ENCODE measurements at places on chromosomes 6 and 20. TPM values are rescaled to one million over a fixed set of nuclear protein-coding genes. Genes with fewer than 3 reads are reported as not detected.

DNA sequence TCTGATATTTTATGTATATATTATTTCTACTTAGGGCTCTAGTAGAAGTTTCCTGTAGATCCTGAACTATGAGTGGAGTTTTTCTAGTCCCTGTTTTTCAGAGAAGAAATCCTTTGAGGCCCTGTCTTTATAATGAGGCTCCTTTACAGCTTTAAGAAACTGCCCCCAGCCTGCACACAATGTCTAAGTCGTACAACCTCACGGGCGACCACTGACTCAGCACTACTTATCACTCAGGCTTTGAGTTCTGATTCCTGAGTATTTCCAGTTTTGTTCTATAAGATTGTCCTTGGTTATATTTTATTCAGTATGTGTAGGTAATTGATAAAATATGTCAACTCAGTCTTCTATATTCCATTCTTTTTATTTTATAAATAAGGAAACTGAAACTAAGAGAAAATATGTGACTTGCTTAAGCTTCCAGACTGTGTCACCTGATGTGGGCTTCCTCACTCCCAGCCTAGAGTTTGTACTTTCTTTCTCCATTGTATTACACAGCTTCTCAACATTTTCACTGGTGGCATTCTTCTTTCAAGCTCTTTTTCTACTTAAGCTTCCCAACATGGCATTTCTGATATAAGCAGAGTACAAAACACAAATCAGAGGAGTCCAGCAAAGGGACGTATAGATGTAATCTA, 167.0 kb downstream of the TBX18 start:
- no peaks in the 10 kb centered on the region for H3K4me1 ChIP-seq
- no peak overlapping the region for H3K27ac ChIP-seq
- H3K36me3 ChIP-seq, result no peaks in the 10 kb centered on the region
- DNase-seq, result no peak
- H3K27me3 ChIP-seq, result no peaks in the 10 kb centered on the region

DNA sequence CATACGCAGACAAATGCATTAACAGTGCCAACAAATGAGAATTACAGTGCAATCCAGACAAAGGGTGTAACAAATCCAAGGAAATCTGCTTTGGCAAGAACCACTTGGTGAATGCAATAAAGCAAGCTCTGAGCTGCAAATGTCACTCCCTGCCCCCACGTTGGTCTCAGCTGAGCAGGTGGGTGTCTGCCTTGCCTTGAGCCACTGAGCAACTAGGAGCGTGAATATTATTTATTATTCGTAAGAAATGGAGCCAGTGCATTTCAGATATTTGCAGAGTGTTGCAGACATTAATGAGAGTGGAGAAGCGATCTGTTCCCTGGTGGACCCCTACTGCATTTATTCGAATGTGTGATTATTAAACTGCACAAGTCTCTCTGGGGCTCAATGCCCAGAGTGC, 36.6 kb upstream of the F13A1 start:
- no peaks in the 10 kb centered on the region for H3K4me1 ChIP-seq
- H3K27ac ChIP-seq, result no peak overlapping the region
- no peak for DNase-seq
- no peak overlapping the region for H3K4me3 ChIP-seq
- no peaks in the 10 kb centered on the region for H3K36me3 ChIP-seq
- H3K27me3 ChIP-seq, result no peaks in the 10 kb centered on the region

DNA sequence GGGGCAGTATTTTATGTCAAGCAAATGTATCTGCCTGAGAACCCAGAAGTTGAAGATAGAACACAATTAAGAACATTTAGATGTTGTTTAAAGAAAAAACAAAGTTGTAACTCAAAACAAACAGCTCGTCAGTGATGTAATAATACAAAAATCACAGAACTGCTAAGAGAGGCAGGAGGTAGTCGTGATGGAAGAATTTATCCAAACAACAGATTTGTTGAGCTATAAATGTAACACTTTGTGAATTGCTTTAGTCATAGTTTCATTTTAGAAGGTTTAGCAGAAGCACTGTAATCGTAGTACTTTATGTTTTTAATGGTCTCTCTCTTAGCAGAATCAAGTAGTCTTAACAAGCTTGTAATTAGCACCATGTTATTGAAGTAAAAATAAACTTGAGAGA, 73.6 kb downstream of the SCAF8 start:
- peaks cover 78% of the 10 kb centered on the region for H3K36me3 ChIP-seq
- no peak overlapping the region for H3K27ac ChIP-seq
- peak; percentile 30 for DNase-seq
- no peaks in the 10 kb centered on the region for H3K4me1 ChIP-seq

DNA sequence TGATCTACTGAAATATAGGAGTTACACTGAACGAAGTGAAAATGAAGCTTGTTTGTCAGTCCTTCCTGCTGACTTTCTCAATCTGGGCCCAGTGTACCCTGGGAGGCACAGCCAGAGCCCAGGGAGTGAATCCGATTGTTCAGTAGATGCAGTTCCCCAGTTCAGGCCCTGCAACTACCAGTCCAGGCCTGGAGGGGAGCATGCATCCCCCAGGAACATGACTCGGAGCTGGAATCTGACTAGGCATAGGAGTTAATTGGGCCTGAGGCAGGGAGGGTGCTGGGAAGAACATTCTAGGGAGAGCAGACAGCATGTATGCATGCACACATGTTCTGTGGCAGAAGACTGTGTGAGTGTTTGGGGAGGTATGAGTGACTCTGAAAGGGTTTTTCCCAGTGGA, 42.1 kb downstream of the PHACTR3 start:
- H3K4me1 ChIP-seq, result no peaks in the 10 kb centered on the region
- no peak for DNase-seq
- no peak overlapping the region for H3K27ac ChIP-seq
- H3K36me3 ChIP-seq, result no peaks in the 10 kb centered on the region
- H3K4me3 ChIP-seq, result no peak overlapping the region

- DNase-seq, result no peak
- no peaks in the 10 kb centered on the region for H3K27me3 ChIP-seq
- no peak overlapping the region for H3K27ac ChIP-seq
Observed at GRCh38 chr6:50527985-50528384, 185.3 kb upstream of the TFAP2D start.

GRCh38 chr20:49272654-49273053, 5.2 kb downstream of the ZNFX1 start:
- H3K4me1 ChIP-seq, result peaks cover 21% of the 10 kb centered on the region
- H3K36me3 ChIP-seq, result peaks cover 36% of the 10 kb centered on the region
- no peak overlapping the region for H3K27ac ChIP-seq
- no peaks in the 10 kb centered on the region for H3K27me3 ChIP-seq
- DNase-seq, result no peak

- peaks cover 10% of the 10 kb centered on the region for H3K27me3 ChIP-seq
- no peak for DNase-seq
- H3K27ac ChIP-seq, result no peak overlapping the region
- no peaks in the 10 kb centered on the region for H3K36me3 ChIP-seq
Observed at GRCh38 chr6:12442455-12442854, 152.3 kb downstream of the EDN1 start.

- H3K27ac ChIP-seq, result no peak overlapping the region
- H3K27me3 ChIP-seq, result no peaks in the 10 kb centered on the region
- no peak overlapping the region for H3K4me3 ChIP-seq
- no peak for DNase-seq
Observed at GRCh38 chr20:3193806-3194616, 10.5 kb downstream of the DDRGK1 start.

GRCh38 chr6:5999688-6000608, 6.8 kb downstream of the NRN1 start:
- H3K36me3 ChIP-seq, result no peaks in the 10 kb centered on the region
- H3K4me3 ChIP-seq, result peak overlapping the region; percentile 99
- no peak for DNase-seq
- peaks cover 26% of the 10 kb centered on the region for H3K4me1 ChIP-seq
- H3K27me3 ChIP-seq, result no peaks in the 10 kb centered on the region

DNA sequence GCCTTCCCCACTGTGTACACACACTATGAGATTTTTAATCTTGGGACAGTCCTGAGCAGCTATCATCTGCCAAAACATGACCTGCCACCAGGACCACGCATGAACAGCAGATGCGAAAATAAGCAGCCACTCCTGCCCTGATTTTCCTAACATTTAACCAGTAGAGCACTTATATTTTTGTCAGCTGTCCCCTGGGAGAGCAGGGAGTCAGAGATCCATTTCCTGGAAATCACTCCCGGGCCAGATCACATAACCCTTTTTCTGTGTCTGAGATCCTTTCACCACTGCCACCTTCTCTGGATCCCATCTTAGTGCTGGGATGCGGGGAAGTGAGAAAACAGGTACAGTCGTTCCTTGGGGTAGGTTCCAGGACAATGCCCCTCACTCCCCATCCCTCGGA, 5.7 kb downstream of the SDCBP2 start:
- no peaks in the 10 kb centered on the region for H3K27me3 ChIP-seq
- H3K36me3 ChIP-seq, result no peaks in the 10 kb centered on the region
- peak overlapping the region; percentile 44 for H3K4me3 ChIP-seq
- peak overlapping the region; percentile 100 for H3K27ac ChIP-seq
- H3K4me1 ChIP-seq, result peaks cover 53% of the 10 kb centered on the region

The IMPG1 gene
- total RNA-seq, result not detected

The HFE gene
- 10.8 TPM for total RNA-seq

The SLC22A16 gene
- total RNA-seq, result not detected

The MYO6 gene
- total RNA-seq, result 10.9 TPM

The EEF1E1 gene
- total RNA-seq, result 23.4 TPM
